ENCODE measurements at places on chromosomes 11 and 22.

DNA sequence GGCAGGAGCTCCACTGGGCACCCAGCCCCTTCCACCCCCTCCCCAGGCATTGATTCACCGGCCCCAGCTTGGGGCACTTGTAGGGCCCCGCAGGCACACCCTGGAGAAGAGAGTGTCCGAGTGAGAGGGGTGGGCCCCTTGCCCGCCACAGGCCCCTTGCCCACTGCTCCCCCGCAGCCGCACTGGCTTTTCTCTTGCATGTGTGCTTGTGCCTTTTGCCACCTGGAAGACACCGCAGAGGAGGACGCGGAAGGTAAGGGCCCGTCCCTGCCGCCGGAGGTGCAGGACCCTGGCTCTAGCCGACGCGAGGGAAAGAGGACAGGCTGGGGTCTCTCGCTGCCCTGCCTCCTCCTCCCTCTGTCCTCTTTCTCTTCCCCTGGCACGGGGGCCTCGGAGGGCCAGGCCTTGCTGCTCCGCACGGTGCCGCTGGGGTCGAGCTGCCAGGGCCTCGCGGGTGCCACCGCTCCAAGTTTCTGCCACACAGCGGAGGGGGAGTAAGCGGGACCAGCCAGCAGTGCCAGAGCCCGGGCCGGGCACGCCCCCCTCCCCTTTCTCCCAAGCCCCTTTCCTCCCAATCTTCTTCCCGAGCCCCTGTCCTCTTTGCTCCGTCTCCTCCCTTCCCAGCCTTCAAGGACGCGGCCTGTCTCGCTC is 9.5 kb downstream of the TNNT3 start:
- H3K27me3 ChIP-seq: no peaks in the 10 kb centered on the region
- no peak overlapping the region for H3K27ac ChIP-seq
- no peak for DNase-seq
- no peak overlapping the region for H3K4me3 ChIP-seq
- H3K4me1 ChIP-seq: peaks cover 5% of the 10 kb centered on the region

- H3K4me3 ChIP-seq: no peak overlapping the region
- no peak for DNase-seq
- H3K27ac ChIP-seq: no peak overlapping the region
These were observed 3.6 kb upstream of the C11orf86 start for GRCh38 chr11:66971488-66971887.

DNA sequence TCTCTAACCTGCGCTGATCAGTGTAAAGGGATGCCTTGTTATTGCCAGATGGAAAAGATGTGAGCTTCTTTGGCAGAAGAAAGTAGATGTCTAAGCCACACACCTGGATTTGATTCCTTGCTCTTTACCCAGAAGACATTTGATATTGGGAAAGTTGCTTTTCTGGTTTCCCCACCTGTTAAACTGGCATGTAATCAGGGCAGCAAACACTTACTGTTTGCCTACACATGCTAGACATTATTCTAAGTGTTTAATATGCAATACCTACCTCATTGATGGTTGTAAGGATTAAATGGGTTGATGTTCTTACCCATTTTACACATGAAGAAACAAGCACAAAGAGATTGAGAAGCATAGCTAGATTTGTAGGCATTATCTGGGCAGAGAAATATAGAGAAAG is 16.6 kb downstream of the ASRGL1 start:
- peaks cover 3% of the 10 kb centered on the region for H3K27me3 ChIP-seq
- no peak for DNase-seq
- H3K4me1 ChIP-seq: peaks cover 14% of the 10 kb centered on the region
- H3K27ac ChIP-seq: no peak overlapping the region

- H3K27ac ChIP-seq: peak overlapping the region; percentile 97
- peaks cover 29% of the 10 kb centered on the region for H3K4me1 ChIP-seq
- peak overlapping the region; percentile 87 for H3K4me3 ChIP-seq
- no peaks in the 10 kb centered on the region for H3K27me3 ChIP-seq
- DNase-seq: no peak
- peaks cover 49% of the 10 kb centered on the region for H3K36me3 ChIP-seq
These were observed 737 bp downstream of the BCL2L13 start for GRCh38 chr22:17639247-17639741.

GRCh38 chr22:40487663-40488249 is 117.4 kb downstream of the SGSM3 start:
- peaks cover 4% of the 10 kb centered on the region for H3K36me3 ChIP-seq
- no peak for DNase-seq
- H3K4me3 ChIP-seq: no peak overlapping the region
- H3K27ac ChIP-seq: peak overlapping the region; percentile 58
- no peaks in the 10 kb centered on the region for H3K27me3 ChIP-seq

- H3K4me1 ChIP-seq: no peaks in the 10 kb centered on the region
- no peak for DNase-seq
- H3K27me3 ChIP-seq: no peaks in the 10 kb centered on the region
- H3K27ac ChIP-seq: no peak overlapping the region
- no peaks in the 10 kb centered on the region for H3K36me3 ChIP-seq
These were observed 58.8 kb downstream of the CNTN5 start for GRCh38 chr11:99079576-99079975.

DNA sequence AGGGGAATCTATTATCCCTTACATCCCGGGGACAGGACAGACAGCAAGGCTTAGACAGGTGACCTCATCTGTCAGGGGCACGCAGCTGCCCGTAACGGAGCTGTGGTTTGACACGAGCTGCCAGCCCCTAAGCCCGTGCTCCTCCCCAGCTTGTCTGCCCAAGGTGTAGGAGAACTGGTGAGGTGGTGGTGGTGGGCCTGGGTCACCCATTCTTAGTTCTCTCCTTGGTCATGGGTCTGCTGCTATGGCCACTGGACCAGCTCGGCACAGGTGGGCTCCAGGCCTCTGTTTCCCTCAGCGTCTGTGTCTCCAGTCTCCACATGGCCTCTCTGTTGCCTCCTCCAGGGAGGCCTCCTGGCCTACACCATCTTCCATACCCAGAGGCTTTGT is 5.4 kb downstream of the PARVG start:
- DNase-seq: no peak
- H3K4me1 ChIP-seq: peaks cover 30% of the 10 kb centered on the region
- no peak overlapping the region for H3K4me3 ChIP-seq
- H3K36me3 ChIP-seq: peaks cover 35% of the 10 kb centered on the region

GRCh38 chr22:19291580-19292457 is at the start of gene CLTCL1:
Gene CLTCL1, minus strand, starts transcription at chr22:19291719. Its CDS starts 78 bp downstream, at chr22:19291641.
- peak within 1 kb of the TSS; percentile 86 for H3K4me3 ChIP-seq
- H3K27me3 ChIP-seq: peaks cover 27% of the 10 kb centered on the region
- peaks cover 25% of the 10 kb centered on the region for H3K4me1 ChIP-seq
- peaks cover 2% of the 10 kb centered on the region for H3K36me3 ChIP-seq
- H3K27ac ChIP-seq: peak within 1 kb of the TSS; percentile 66
- peak; percentile 82 for DNase-seq

DNA sequence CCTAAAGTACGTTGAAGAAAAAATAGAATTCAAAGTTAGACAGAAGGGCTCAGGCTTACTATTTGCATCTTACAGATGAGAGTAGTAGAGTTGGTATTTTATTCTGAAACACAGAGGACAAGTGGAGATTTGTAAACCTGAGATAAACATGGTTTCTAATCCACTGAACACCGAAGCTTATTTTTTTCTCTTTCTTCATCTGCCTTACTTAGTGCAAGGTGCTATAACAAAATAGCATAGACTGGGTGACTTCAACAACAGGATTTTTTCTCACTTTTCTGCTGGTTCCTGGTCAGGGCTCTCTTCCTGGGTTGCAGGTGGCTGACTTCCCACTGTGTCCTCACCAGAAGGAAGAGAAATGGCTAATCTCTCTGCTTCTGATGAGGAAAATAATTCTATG is 2.1 kb upstream of the HBG1 start:
- no peaks in the 10 kb centered on the region for H3K36me3 ChIP-seq
- H3K27ac ChIP-seq: no peak overlapping the region
- DNase-seq: no peak
- H3K27me3 ChIP-seq: peaks cover 13% of the 10 kb centered on the region
- no peaks in the 10 kb centered on the region for H3K4me1 ChIP-seq

DNA sequence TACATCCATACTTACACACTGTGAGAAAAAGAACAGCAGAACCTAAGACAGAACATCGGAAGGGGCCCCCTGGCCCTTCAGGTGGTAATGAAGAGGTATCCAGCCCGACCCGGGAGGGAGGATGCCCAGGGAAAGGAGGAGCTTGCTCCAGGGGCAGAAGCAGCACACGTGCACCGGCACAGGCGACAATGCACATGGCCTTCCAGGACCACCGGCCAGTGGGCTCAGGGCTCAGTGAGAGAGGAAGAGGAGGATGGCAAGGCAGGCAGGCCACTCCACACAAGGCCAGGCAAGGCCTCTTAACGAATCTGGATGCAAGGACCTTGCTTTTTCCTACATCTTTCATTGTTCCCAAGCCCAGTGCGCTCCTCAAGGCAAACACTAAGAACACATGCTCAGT is 52.6 kb downstream of the MICAL3 start:
- peaks cover 13% of the 10 kb centered on the region for H3K36me3 ChIP-seq
- DNase-seq: no peak
- H3K27me3 ChIP-seq: no peaks in the 10 kb centered on the region
- no peak overlapping the region for H3K27ac ChIP-seq
- peaks cover 24% of the 10 kb centered on the region for H3K4me1 ChIP-seq

DNA sequence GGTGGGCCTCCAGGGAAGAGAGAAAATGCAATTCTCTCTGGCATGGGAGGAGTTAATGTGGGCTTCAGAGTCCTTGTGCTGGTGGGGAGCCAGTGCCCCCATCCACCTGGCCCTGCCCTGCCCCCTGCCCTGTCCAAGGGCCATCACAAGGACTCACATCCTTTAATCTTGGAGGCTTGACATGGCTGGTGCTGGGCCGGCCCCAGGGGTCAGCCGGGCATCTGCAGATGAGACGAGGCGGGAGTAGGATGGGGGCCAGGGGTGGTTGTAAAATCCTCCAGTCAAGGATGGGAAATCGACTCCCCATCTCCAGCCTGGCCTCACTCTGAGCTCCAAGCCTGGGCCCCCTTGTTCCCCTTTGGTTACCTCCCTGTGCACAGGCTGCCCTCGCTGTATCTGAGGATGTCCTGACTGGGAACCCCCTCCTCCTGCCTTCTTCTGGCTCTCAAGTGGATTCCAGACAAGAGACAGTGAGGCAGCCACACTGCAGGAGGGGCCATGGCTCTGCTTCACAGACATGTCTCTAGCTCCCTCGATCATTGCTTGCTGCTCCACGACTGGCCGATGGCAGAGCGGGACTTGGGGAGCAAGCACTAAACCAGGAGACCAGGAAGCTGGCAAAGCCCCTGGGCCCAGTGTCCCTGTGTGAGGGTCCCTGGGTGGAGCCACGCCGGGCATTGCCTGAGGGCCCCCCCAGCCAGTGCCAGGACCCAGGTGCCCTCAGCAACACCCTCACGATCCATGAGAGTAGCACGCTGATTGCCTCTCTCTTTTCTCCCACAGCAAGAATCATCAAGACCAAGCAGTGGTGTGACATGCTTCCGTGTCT is 1120.5 kb downstream of the BRD1 start:
- no peak overlapping the region for H3K4me3 ChIP-seq
- H3K27me3 ChIP-seq: peaks cover under 1% of the 10 kb centered on the region
- DNase-seq: no peak
- no peaks in the 10 kb centered on the region for H3K4me1 ChIP-seq
- no peak overlapping the region for H3K27ac ChIP-seq
- no peaks in the 10 kb centered on the region for H3K36me3 ChIP-seq

DNA sequence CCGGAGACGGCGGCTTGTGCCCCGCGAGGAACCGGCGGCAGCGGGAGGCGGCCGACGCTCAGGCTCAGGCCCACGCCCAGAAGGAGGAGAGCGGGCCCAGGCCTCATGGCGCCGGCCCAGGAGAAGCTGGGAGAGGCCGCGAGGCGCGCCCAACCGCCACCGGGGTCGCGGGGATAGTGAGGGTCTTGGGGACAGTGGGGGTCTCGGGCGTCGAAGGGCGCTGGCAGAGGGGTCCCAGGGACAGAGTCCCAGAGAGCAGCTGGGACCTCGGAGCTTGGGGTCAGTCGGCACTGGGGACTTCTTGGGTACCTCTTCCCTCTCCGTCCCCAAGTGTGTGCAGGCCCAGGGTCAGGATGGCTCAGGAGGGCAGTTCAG is at the start of gene PKDREJ:
Gene PKDREJ (minus strand): TSS at position 128 of the 375 bp plus-strand sequence. CDS start 21 bp downstream, at position 107.
- peaks cover 5% of the 10 kb centered on the region for H3K36me3 ChIP-seq
- no peak within 1 kb of the TSS for H3K4me3 ChIP-seq
- H3K4me1 ChIP-seq: peaks cover 13% of the 10 kb centered on the region
- no peak for DNase-seq
- no peak within 1 kb of the TSS for H3K27ac ChIP-seq

DNA sequence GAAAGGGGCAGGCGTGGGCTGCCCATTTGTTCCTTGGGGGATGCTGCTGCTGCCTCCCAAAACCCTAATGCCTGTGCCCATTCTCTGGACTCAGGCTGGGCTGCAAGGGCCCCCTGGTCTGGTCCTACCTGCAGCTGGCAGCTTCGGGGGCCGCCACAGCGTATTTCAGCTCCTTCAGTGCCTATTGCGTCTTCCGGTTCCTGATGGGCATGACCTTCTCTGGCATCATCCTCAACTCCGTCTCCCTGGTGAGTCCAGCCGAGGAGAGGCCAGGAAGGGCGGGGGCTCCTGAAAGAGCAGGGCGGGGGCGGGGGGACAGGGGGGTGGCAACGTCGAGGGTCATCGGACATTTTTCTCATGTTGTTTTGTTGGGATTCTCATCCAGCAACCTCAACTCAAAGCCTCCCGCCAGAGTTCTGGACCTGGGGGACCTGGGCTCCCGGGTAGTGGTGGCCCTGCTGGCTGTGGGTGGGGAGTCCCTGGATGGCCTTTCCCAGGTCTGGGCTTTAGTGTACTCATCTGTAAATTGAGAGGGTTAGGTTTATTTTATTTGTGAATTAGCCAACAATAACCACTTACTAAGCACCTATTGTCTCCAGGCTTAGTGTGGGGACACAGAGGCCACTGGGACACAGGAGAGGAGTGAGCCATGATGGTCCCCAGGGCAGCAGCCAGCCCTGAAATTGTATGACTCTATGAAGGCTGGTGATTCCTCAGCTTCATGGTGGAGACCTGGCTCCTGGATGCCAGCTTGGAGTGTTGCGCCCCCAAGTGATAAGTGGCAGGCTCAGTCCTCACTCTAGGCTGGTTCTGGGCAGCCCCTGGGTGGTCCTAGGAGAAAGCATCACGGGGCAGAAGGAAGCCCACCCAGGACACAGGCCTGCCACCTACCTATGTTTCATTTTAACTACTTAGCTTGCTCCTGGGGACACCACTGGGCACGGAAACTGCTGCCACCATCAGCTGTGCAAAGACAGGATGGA is 36.0 kb downstream of the CAPN1 start:
- peaks cover 3% of the 10 kb centered on the region for H3K27me3 ChIP-seq
- H3K4me3 ChIP-seq: no peak overlapping the region
- H3K4me1 ChIP-seq: peaks cover 28% of the 10 kb centered on the region
- H3K27ac ChIP-seq: peak overlapping the region; percentile 86

GRCh38 chr11:104541701-104542100 is 356.6 kb downstream of the CASP12 start:
- H3K27me3 ChIP-seq: no peaks in the 10 kb centered on the region
- DNase-seq: no peak
- H3K36me3 ChIP-seq: no peaks in the 10 kb centered on the region
- H3K27ac ChIP-seq: no peak overlapping the region
- no peak overlapping the region for H3K4me3 ChIP-seq
